ENCODE measurements at places on chromosomes 2 and 18.

- no peak for DNase-seq
Measured at GRCh38 chr2:11237122-11237521, 81.9 kb downstream of the SLC66A3 start.

DNA sequence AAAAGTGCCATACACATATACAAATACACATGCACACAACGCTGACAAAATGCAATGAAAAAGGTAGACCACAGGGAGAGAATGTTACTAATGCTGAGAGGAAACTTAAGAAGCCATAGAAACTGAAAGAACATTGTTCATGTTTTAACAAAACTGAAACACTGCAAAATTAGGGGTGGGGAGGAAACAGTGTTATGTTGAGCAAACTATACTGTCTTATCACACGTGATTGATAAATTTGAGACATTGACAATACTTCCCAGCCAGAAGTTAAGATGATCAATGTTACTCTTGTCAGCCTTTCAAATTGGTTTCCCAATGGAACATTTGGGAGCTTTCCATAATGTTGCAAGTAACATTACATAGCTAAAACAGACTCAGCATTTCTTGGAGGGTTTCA is 165.5 kb downstream of the L3MBTL4 start:
- no peak for DNase-seq

GRCh38 chr2:217325816-217326215 is 466.0 kb upstream of the TNP1 start:
- no peak for DNase-seq

DNA sequence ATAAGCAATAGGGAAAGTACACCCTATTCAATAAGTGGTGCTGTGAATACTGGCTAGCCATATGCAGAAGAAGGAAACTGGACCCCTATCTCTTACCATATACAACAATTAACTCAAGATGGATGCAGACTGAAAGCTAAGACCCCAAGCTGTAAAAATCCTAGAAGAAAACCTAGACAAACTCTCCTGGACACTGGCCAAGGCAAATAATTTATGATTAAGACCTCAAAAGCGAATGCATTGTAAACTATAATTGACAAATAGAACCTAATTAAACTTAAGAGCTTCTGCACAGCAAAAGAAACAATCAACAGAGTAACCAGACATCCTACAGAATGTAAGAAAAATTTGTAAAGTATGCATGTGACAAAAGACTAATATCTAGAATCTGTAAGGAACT is 41.1 kb upstream of the ASXL3 start:
- no peak for DNase-seq

DNA sequence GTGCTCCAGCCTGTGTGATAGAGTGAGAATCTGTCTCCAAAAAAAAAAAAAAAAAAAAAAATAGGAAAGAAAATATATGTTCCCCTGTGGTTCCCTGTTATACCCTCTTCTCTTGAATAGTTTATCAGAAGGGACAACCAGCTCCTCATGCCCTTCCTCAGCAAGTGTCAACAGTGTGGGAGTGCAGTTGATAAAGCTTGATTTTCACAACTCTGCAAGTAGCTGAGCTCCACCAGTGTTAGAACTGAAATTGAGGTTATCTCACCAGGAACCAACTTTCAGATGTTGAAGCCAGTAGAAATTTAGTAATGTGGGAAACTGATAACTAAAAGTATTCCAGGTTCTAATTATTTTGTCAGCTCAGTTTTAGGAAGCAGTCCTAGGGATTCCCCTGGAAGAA is 25.1 kb downstream of the NEDD4L start:
- no peak for DNase-seq

- DNase-seq, result peak; percentile 25
Measured at GRCh38 chr2:98727369-98728087, 3.4 kb downstream of the MGAT4A start.

DNA sequence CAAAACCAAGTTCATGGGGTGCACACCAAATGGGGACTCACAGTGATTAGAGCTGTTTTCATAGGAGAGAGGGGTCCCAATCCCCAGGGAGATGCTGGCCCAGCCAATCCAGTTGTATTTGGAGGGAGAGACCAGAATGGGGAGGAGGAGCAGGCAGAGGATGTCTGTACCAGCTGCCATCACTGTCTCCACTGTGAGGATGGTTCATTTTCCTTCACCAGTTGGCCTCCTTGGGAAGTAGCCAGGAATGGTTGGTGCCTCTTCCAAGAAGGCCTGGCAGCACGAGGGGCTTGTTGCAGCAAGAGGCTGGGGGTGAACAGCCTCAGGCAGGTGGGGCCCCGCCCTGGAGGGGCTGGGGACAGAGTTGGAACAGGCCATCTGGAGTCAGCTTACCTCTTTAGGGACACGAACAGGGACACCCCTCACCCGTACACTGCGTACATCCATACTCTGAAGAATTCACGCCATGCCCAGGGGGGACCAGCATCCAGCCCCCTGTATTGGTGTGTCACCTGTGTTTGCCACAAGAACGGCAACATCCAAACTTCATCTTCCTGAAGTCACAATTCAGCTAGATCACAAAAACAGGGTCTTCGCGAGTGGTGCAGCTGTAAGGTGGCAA is 161.7 kb upstream of the ZNF236 start:
- DNase-seq, result no peak

- no peak for DNase-seq
Measured at GRCh38 chr2:68367953-68368653, 3.0 kb downstream of the PLEK start.

DNA sequence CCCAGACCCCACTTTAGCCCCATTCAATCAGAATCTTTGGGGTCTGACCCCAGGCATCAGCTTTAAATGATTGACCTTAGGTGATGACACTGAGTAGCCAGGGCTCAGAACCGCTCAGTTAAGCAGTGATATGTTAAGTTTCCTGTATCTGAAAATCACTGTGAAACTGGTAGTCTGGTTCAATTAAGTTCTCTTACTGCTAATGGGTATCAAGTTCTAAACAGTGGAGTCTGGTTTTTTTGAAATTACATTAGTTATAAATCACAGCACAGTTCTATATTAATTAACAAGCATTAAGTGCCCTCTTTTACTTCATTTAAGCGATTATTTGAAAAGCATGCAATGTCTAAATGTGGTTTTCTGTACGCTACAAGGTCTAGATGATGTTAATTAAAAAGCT is 117.9 kb downstream of the HAUS1 start:
- DNase-seq, result no peak

GRCh38 chr2:160632084-160632975 is 138.7 kb upstream of the RBMS1 start:
- no peak for DNase-seq

DNA sequence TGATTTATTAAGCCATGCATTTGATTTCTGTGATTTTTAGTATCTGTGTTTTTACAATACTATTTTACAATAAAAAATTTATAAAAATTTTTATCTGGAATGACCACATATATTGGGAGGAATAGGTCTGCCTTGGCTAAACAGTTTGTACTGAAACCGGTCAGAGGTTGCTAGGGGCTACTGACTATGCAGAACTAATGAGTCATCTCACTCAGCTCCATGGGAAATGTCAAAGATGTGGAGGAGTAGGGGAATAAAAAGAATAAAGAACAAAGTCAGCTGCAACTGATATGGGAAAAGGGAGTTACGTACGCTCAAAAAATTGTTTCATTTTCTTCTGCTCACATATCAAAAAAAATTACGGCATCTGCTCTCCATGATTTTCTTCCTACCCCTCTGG is 8.6 kb upstream of the TMEM163 start:
- peak; percentile 90 for DNase-seq

DNA sequence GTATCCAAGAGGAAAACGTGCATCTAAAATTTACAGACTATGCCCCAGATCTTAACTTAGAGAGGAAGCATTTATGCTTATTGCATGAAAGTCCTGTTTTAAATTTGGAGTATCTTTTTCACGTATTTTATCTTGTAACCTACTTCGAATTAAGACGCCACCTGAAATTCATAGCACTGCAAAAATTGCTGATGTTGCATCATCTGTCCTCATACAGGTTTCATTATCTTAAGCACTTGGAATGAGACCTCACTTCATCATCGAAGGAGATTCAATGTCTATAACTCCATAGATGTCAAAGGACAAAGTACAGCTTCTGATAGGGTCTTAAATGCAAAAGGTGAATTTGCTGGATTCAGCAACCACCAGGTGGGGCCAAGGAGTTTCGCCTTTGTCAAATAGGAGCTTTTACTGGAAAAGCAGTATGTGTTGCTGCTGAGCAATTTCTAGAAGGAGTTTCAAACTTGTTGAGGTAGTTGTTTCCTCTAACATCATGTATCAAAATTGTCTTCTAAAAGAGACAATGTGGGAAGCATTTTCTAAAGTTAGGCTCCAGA is 106.4 kb upstream of the CCDC85A start:
- DNase-seq, result peak; percentile 23

- DNase-seq, result no peak
Measured at GRCh38 chr2:192675681-192676080, 480.9 kb upstream of the TMEFF2 start.

- peak; percentile 3 for DNase-seq
Measured at GRCh38 chr2:173708806-173709205, 256.4 kb downstream of the SP3 start.

DNA sequence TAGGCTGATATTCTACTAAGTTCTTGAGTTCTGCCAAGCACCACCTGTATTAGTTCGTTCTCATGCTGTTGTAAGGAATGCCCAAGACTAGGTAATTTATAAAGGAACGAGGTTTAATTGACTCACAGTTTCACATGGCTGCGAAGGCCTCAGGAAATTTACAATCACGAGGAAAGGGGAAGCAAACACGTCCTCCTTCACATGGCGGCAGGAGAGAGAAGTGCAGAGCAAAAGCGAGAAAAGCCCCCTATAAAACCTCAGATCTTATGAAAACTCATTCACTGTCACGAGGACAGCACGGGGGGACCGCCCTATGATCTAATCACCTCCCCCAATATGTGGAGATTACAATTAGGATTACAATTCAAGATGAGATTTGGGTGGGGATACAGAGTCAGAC is 47.7 kb upstream of the YWHAQ start:
- DNase-seq, result no peak

DNA sequence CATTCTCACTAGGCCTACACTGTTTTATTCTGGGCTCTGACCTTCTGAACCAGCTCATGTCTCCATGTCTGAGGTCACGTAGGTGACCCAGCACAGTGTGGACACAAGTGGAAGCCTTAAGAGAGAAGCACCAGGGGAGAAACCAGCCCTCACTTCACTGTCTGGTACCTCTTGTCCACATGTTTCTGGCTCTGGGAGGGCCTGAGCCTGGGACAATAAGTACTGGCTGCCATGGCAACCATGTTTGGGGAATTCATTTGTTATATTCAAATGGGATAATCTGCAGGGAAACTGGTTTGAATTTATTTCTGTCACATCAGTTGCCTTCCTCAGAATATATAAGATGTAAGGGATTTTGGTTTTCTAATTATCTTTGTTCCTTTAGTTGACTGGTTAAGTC is 23.3 kb downstream of the MYO3B start:
- DNase-seq, result no peak

GRCh38 chr2:237137626-237138323 is 52.1 kb downstream of the COPS8 start:
- no peak for DNase-seq

DNA sequence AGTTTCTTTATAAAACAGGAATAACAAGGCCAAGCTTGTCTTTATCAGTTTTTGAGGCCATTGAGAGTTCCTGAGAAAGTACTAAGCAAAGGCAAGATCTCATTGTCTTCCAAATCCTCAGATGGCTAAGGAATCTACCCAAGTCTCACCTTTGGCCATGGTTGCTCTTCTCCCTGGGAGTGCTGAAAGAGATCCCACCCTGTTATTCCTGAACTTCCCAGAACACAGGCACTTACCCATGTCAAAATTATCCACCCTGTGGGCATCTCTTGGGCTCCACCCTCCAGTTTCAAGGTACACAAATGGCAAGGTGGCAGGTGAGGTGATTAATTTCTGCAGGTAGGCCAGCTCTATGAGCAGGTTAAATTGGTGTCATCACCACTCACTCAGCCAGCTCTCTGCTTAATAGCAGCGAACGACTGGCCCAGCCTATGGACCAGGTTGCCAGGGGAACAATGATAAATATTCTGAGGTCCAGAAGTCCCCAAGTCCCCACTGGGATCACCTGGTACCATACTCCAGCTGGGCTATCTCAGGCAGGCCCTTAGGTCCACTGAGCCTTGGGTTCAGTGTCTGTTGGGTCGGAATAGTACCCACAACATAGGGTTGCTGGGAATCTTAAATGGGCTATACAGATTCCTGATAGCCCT is 2.3 kb upstream of the SPRED2 start:
- DNase-seq, result no peak

DNA sequence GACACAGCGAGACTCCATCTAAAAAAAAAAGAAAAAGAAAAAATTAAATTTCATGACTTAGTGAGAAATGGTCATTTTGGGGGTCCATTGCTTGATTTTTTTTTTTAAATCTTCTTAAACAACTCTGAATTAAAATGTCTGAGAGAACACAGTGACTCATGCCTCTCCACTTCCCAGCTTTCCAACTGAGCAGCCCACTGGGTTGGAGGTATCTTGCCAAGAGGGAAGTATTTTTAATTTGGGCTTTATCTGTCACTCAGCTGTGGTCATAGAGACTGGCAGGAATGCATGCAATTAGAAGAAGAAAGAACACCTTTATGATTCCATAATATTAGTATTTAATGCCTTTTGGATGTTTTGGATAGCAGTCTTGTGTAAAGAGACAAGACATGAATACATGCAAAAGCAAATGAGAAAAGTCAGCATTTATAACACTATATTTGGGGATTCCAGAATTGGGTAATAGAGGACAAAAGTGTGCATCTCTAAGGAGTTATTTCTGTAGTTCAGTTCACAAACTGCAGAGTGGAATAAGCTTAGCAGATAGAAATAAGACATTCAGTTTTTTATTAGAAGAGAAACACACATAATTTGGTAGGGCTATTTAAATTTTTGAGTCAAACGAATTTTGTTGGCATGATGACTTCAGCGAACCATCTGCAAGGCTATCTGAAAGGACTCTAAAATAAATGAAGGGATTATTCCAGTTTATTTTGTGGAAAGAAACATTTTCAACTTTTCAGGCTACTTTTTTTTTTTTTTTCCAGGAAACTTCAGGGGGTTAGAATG is 254.8 kb downstream of the TGIF1 start:
- DNase-seq, result peak; percentile 69

GRCh38 chr2:235171550-235172031 is 219.8 kb downstream of the SH3BP4 start:
- DNase-seq, result peak; percentile 53

GRCh38 chr2:235616885-235617284 is 123.0 kb downstream of the AGAP1 start:
- DNase-seq, result no peak

DNA sequence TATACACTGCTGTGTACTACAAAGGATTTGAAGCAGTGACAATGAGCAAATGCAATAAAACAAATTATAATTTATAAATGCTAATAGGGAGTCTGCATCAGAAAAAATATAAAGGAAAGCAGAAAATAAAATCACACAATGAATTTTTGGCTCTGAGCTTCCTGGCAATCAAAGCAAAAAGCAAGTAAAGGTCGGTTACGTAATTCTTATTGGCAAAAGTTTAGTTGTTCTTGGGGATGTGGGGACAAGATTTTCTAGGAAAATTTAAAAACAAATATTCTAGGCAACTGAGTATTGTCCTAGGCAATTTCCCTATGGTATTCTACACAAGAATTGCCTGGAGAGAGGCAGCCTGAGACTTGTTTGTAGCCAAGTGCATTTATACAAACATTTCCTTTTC is 1.8 kb downstream of the ORC2 start:
- DNase-seq, result no peak
